ENCODE measurements at places on chromosomes 7 and 10.

- DNase-seq = no peak
Measured at GRCh38 chr7:43557831-43558495, 24.9 kb upstream of the STK17A start.

DNA sequence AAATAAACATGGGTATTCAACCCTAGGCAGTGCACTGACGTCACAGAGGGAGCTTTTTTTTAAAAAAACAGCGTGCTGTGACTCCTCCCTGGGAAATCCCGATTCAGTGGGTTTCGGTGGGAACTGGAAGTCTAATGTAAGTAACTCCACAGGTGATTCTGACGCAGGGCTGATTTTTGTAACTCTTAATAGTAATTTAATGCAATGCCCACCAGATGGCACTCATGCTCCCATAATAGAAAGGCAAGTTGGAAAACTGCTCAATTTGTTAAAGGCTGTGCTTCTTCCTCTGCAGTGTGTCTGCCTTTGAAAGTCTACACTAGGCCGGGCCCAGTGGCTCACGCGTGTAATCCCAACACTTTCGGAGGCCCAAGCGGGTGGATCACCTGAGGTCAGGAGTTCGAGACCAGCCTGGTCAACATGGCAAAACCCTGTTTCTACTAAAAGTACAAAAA lies 10.9 kb upstream of the RSU1 start:
- peak; percentile 58 for DNase-seq

DNA sequence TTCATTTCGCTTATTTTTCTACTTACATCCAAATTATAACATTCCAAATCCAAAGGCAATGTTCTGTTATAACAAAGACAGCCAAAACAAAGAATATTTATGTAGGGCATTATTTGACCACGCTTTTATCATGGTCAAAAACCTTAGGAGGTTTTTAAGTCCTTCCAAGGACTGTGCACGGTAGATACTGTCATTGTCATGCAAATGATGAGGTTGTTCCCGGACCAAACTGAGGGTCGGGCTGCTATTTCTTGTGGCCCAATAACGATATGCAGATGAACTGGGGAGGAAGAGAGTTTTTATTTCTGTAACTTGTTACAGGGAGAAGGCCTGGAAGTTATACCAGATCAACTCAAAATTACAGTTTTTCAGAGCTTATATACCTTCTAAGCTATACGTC lies 56.6 kb upstream of the STEAP4 start:
- no peak for DNase-seq

- DNase-seq = no peak
Measured at GRCh38 chr7:4772306-4772705, 3.1 kb upstream of the AP5Z1 start.

DNA sequence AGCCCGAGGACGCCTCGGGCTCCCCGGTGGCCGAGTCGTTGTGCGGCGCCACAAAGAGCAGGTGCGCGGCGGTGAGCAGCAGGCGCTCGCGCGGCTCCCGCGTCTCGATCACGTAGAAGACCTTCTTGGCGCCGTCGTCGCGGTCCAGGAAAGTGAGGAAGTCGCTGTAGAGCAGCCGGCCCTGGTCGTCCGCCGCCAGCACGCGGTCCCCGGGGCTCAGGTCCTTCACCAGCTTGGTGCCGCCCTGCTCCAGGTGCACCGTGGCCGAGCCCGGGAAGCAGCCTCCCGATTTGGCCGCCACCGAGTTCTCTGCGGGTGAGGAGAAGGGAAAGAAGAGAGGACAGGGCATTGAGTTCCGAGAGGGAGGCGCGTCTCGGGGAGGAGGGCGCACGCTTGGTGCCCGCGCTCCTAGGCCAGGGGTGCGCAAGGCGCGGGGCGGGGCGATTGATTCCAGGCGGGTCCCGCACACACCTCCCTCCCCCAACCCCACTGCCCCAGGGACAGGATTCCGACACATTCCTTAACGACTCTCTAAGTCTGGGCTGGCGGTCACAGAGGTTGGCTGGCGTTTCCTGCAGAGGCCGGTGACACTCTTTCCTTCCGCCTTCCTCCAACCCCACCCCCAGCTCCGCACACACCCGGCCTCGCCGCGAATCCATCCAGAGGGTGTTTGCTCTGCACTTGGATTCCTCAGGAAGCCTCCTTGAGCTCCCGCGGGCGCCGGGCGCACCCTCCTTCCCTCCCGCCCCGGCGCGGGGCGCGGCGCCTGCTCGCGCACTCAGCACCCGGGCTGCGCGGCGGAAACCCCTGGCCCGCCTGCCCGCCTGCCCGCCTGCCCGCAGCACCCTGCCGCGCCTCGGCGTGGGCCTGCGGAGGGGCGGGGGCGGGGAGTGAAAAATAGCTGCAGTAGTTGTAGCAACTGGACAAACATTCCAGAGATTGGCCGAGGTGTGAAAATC lies 8.6 kb downstream of the SHH start:
- DNase-seq = no peak

GRCh38 chr10:76338187-76338586 lies 906.8 kb downstream of the LRMDA start:
- DNase-seq = no peak

- no peak for DNase-seq
Measured at GRCh38 chr7:78220754-78221153, 422.2 kb downstream of the PHTF2 start.
